Hepatic stellate cell (primary cell): ENCODE measurements at places on chromosomes 12 and 14.

DNA sequence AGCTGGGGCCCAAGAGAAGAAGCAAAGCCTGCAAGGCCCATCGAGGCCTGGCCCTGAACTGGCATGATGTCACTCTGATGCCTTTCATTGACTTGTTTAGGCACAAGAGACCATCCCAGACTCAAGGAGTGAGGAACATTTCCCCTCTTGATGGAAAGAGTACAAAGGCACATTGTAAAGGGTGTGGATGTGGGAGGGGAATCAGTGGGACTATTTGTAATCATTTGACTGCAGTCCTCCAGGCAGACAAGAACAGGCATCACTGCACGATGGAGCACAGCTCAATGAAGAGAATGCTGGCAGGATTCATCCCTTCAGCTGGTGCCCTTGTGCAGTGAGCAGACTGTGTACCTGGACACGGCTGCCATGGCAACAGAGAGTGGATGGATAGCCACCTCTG is 87.9 kb downstream of the LGMN start:
- no peak for DNase-seq

- DNase-seq, result no peak
These were observed 50.8 kb downstream of the STXBP6 start for GRCh38 chr14:24999157-24999556.

DNA sequence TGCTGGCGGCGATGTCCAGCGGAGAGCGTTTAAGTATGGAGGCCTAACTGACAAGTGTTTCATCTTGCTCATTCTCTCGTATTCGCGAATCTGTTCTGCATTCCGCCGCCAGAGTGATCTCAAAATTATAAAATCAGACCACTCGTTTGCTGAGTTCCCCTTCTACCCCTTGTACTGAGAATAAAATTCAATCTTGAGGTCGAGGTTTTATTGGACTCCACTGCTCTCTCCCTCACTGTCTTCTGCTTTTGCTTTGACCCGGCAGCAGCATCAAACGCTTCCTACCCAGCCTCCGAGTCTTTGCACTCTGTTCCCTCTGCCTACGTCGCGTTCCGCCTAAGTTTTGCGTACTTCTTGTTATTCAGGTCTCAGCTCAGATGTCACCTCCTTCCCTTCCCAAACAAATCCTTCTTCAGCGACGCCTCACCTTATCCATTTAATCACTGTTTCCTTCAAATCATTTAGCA is 462 bp downstream of the KNTC1 start:
- DNase-seq, result peak; percentile 8

DNA sequence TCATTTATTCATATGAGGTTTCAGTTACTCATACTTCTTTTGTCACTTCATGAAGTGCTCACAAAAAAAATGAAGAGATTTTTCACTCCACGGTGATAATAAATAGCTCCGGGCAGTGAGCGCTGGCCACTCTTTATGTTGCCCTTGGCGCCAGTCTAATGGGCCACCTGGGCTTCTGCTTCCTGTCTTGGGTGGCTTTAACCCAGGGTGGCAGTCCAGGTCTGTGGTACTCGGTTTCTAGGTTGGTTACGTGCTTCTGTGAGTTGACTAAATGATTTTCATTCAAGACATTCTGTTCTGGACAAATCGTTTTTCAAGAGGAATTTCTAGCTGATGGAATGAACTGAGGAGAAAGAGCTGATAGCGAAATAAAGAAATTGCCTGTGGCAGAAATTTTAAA is 34.6 kb upstream of the NID2 start:
- DNase-seq, result no peak

DNA sequence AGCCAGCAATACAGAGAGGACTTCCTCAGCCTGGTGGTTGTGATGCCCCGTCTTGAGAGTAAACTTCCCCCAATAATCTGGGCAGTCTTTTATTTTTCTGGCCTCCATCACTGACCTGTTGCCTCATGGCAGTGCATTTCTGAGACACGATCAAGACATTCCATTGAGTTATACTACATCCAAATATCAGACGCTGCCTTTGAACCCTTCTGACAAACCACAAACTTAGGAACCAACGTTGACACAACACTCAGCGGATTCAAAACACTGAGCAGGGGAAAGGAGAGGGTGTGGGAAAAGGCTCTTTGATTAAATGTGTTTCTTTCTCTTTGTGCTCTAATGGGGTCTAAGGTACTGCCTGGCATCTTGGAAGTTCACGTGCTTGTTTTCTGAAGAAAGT is 100.7 kb upstream of the TBX5 start:
- no peak for DNase-seq

- peak; percentile 53 for DNase-seq
These were observed 324 bp upstream of the HOXC9 start for GRCh38 chr12:53999559-54000115.

GRCh38 chr12:118377021-118377883 is 897 bp downstream of the SUDS3 start:
- DNase-seq, result peak; percentile 36

DNA sequence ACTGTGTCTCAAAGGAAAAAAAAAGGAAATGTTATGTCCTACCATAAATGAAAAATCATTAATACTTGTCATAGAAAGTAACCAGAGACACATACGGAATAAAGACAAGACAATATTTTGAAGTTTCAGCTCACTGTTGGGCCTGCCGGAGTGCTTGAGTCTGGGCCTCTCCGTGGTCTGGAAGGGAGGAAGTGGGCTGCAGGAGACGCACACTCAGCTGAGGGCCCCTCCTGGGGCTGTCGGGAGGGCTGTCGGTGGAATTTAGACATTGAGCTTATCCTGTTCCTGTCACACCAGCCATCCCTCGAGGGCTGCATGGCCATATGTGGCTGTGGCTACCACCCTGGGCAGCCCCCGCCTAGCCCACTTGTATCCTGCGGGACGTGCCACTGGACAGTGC is 80.6 kb downstream of the DDX51 start:
- no peak for DNase-seq

- no peak for DNase-seq
These were observed 725.5 kb upstream of the FLRT2 start for GRCh38 chr14:84804468-84804867.

DNA sequence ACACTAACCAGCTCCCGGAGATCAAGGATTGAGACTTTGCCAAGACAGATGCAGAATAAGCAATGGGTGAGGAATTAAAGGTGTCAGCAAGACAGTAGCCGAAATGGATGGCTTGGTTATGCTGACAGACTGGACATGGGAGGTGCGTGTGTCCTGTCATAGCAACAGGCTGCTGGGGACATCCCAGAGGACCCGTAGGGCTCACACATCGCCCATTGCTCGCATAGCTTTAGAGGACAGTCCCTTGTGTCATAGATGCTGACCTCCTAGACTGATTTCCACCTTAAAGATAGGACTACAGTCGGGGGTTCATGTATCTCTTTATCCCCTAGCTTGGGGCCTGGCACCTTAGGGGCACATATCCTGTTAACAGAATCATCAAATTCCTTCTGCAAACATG is 324.5 kb downstream of the MED13L start:
- DNase-seq, result no peak

DNA sequence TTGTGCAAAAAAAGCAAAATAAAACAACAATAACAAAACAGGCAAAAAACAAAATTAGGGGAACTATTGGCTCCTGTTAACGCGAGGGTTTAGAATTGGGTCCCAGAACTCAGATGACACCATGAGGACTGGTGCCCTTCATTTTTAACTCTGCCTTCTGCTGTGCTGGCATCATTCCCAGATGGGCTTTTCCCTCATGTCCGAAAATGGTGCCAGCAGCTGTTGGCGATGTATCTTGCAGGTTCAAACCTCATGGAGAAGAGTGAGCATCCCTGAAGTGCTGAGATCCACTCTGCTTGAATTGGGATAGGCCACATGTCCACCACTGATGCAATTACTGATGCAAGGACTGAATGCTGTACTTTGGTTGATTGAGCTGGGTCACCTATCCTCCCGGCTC is 61.1 kb downstream of the MYRFL start:
- DNase-seq, result no peak

DNA sequence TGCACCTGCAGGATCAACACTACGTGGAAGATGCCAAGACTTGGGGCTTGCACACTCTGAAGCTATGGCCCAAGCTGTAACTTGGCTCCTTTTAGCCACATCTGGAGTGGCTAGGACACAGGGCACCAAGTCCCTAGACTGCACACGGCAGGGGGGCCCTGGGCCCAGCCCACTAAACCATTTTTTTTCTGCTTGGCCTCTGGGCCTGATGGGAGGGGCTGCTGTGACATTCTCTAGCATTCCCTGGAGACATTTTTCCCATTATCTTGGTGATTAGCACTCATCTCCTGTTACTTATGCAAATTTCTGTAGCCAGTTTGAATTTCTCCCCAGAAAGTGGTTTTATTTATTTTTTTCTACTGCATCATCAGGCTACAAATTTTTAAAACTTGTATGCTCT is 1080.7 kb downstream of the LRFN5 start:
- DNase-seq, result no peak

GRCh38 chr12:1502831-1503230 is 91.5 kb downstream of the FBXL14 start:
- no peak for DNase-seq

- DNase-seq, result no peak
These were observed 53.9 kb downstream of the ANAPC7 start for GRCh38 chr12:110349514-110350151.

GRCh38 chr14:81298911-81299310 is 78.2 kb upstream of the GTF2A1 start:
- DNase-seq, result no peak

- no peak for DNase-seq
These were observed 137.7 kb downstream of the PLXNC1 start for GRCh38 chr12:94285943-94286582.

DNA sequence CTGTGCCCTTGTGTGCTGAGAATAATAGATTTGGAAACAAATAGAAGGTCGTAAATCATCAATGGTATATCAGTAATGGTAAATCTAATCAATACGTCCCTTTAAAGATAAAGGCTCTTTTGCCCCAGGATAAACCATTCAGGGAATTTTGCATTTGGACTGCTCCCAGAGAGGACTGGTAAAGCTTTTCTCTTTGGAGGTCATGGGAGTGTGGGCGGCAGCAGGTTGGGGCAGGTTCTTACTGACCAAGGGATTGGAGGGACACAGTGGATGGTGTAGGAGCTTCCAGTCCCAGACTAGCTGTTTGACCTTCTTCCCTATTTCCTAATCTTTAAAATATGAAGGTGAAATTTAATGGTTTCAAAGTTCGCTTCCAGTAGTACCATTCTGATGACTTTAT is 87.8 kb upstream of the NTF3 start:
- DNase-seq, result no peak

DNA sequence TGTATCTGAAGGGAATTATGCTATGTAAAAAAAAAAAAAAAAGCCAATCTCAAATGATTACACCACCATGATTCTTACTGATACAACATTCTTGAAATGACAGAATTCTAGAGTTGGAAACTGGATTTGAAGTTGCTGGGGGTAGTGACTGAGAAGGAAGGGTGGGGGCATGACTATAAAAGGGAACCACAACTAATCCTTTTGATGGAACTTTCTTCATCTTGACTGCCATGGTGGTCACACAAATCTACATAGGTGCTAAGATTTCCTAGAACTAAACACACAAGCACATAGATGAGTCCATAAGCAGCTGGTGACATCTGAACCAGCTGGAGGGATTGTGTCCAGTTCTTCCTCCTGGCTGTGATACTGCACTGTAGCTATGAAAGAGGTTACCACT is 51.4 kb downstream of the CLMN start:
- no peak for DNase-seq

DNA sequence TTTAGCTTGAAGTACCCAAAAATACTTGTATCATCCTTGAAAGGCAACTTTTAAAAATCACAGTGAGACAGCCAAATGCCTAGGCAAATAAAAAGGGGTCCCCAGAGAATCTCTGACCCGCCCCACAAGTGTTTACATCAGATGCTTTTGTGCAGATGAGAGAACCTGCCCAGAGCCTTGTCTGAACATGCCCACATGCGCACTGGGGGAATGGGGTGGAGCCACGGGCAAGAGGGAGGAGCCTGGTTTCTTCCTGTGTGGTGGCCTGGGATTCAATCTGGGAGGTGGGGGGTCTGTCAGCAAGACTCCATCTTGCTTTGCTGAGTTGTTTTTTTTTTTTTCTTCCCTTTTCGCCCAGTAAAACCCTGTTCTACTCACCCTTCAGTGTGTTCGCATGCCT is 381.7 kb upstream of the CCDC196 start:
- no peak for DNase-seq

GRCh38 chr12:67705394-67706370 is 57.1 kb downstream of the DYRK2 start:
- peak; percentile 40 for DNase-seq

- DNase-seq, result no peak
These were observed 375.5 kb downstream of the RAD51B start for GRCh38 chr14:68195126-68195525.
